ENCODE measurements at places on chromosomes 1 and 21.

DNA sequence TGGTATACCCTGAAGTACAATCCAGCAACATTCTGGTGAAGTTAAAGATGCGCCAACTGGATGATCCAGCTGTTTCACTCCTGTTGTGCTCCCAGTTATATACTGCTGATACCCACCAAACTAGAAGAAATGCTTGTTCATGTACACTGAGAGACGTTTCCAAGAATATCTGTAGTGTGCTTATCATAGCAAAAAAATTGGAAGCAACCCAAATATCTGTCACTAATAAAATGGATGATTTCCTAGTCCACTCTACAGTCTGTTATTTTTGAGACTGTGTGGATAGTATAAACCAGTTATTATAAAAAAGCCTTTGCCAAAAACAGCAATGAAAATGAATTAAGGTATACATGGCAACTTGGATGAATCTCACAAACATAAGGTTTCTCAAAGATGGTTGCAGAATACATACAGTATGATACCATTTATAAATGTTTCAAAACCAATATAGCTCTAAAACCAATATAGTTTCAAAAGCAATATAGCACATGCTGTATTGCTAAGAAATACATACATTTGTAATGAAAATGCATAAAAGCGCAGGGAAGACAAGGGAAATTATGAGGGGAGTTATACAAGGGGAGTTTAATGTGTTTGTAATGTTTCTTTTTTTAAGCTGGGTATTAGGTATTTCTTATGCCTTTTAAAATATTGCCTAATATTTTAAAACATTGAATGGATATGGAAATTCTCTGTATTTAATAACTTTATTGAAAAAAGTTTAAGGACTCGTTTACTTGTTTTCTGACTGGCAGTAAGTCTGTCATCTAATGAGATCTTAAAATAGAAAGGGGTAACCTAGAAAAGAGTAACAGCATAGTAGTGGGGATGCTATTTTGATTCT is 36.5 kb downstream of the GPSM2 start:
- DNase-seq, result no peak

DNA sequence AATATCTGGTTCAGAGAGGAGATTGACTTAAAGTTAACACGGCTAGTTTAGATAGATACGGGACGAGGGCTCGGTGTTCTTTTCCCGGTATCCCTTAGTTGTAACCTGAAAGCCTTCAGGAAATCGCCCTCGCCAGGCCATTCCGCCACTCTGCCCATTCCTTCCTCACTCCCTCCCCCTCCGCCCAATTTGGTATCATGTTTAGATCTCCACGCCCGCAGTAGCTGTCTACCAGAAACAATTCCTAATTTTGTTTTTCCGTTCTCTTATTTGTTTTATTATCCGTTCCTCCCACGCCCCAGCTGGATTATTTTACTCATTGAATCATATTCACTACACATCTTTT is 685 bp upstream of the VAMP4 start:
- DNase-seq, result no peak

- no peak for DNase-seq
Measured at GRCh38 chr1:205598841-205599668, 32.8 kb downstream of the ELK4 start.

- peak; percentile 96 for DNase-seq
Measured at GRCh38 chr1:155308493-155309422, at the start of gene FDPS. Gene FDPS (plus strand): TSS chr1:155308866. CDS start chr1:155309790, 924 bp downstream.

DNA sequence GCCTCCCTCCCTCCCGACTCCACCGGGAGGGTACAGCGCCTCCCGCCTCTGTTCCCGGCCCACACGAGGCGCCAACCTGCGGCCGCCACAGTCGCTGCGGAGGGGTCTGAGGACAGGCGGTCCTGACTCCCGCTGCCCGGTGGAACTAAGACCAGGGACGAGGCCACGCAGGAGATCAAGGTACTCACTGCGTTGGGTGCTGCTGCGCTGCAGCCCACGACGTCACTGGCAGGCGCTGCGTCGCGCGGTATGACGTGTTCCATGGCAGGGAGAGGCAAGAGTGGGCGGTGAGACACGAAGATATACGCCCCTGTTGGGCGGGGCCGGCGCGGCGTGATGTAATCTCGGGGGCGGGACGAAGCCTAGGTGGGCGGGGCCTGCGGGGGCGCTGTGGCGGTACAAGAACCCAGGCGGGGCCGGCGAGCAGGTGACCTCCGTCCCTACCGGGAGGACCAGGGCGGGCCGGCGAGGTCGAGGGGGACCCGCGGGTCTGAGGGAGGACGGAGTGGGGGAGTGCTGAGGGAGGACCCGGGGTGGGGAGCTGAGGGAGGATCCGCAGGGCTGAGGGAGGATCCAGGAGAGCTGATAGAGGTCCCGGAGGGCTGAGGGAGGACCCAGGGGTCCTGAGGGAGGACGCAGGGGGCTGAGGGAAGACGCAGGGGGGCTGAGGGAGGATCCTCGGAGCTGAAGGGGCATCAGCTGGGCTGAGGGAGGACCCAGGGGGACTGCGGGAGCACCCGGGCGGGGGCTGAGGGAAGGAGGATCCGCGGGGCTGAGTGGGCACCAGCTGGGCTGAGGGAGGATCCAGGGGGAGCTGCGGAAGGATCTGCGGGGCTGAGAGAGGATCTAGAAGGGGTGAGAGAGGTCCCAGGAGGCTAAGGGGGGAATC is at the start of gene MRPL55:
TSS of gene MRPL55 (minus strand) at position 227 of the 889 bp plus-strand sequence. CDS start 1,039 bp downstream, outside the sequence.
- peak; percentile 98 for DNase-seq
